ENCODE measurements at places on chromosomes 2 and 18.

DNA sequence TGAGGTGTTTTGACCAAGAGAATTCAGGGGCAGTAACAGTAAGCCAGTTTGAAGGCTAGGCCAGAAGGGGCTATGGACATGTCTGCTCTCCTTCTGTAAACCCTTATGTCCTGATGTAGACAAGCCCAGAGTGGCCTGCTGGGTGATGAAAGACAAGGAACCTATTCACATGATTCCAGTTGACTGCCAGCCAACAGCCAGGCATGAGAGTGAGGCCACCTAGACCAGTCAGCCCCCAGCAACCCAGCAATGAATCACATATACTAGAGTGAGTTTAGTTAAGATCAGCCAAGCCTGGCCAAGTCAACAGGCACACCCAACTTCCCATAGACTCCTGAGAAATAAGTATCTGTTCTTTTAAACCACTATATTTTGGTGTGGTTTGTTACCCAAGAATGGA, 1889.7 kb upstream of the CELF4 start:
- DNase-seq = no peak

- no peak for DNase-seq
These were observed 67.2 kb upstream of the HDAC4 start for GRCh38 chr2:239467956-239468490.

DNA sequence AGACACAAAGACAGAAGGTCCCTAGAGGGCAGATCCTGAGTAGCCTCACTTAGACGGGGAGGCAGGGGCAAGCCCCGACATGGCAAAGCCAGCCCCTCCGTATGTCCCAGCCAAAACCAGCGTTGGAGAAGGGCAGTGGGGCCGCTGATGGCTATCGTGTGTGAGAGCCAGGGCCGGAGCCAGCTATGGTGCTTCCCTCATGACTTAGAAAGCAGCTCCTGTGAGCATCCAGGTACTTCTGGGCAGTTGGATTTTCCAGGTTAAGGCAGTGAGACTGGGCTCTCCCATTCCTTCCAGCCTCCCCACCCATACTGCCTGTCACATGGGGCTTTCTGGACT, 31.2 kb upstream of the ROCK2 start:
- no peak for DNase-seq

GRCh38 chr2:189297446-189297845, 117.9 kb upstream of the COL5A2 start:
- DNase-seq = no peak

DNA sequence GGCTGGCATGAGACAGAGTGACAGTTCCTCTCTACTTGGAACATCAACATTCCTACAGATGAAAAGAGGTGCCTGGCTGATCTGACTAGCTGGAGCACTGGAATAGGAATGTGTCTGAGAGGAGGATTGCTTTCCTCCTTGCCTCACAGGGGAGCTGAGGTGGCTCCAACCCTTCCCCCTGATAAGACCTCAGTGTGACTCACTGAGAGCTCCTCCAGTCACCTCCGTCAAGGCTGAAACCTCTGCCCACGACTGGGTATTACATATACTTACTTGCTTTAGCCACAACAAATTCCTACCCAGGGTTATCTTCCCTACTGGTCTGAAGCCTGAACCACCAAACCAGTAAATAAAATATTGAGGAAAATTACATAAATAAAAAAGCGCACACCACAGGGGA, 342.7 kb upstream of the REG3G start:
- no peak for DNase-seq

GRCh38 chr2:186526281-186526680, 40.2 kb downstream of the ZC3H15 start:
- DNase-seq = no peak

DNA sequence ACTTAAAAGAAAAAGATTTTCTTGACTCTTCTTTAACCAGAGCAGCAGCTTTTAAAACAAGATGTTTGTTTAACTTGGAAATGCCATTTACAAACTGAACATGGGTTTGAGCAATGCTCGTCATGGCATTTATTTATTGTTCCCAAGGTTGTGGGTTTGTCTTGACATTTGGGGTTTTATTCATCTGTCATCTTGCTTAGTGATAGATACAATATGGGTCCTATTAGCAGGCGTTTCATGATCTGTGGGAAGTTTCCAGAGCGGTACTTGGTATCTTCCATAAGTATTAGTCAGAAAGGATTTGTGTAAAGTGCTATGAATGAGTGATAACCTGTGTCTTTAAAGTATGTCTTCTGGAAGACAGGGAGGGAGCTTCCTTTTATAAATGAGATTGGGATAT, 29.9 kb upstream of the MGAT5 start:
- DNase-seq = no peak

GRCh38 chr2:42522035-42522434, 28.3 kb upstream of the KCNG3 start:
- DNase-seq = no peak

GRCh38 chr2:43569921-43570320, 25.9 kb downstream of the THADA start:
- DNase-seq = no peak

DNA sequence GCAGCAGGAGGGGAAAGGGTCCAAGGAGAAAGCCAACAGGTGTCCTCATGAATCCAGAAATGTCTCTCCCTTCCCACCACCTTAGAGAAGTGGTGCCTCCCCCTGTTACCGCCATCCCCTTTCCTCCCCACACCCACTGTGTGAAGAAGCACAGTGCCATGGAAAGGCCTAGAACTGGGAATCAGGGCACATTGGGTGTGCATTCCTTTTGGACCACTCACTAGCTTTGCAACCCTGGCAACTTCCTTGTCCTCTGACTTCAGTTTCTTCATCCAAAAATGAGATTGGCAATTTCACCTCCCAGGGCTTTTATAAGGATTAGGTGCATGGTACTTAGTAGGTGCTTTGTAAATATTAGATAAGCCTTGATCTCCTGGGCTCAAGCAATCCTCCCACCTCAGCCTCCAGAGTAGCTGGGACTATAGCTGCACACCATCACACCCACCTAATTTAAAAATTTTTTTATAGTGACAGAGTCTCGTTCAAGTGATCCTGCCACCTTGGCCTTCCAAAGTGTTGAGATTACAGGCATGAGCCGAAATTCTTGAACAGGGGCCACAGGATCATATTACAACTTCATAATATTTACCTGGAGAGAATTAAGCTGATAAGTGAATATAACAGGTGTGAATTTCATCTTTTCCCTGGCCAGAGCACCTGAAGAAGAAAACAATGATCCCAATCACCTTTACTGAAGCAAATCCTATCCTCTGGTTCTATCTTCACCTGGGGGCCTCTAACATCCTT, 97.9 kb upstream of the TAF1B start:
- no peak for DNase-seq

DNA sequence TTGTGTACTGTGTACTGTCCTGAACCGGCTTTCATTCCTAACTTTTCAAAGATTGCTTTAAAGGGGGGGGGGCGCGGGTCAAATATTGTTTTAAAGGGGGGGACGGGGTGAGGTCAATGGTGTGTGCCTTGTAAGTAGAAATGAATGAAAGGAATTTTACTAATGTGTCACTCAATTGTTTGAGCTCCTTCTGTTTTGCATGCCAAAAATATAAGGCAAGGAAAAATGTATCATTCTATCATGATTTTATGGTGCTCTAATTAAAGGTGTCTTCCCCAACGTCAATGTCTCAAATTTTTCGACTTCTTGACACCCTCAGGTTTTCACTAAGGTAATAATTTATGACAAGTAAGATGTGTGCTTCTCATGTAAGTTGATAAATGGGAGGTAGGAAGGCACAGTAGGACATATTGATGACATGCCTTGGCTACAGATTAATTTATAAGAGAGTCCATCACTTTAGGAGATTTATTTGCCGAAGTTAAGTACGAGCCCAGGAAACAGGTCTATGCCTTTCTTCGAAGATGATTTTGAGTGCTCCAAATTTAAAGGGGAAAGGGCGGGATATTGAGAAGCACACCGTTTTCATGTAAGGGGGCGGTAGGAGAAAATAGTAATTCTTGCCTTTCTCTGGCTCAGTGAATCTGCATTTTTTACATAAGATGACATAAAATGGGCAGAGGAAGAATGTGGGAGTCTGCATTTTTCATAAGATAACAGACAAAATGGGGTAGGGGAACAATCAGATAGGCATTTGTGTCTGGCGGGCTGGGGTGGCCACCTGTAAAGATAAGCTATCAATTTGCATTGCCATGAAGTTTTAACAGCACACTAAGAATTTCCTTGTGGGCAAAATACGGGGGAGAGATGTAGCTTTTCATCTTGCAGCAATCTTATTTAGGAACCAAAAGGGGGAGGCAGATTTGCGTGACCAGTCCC, 1.2 kb upstream of the TRAPPC8 start:
- DNase-seq = no peak

- no peak for DNase-seq
These were observed 8.5 kb downstream of the SPEG start for GRCh38 chr2:219443016-219443696.

DNA sequence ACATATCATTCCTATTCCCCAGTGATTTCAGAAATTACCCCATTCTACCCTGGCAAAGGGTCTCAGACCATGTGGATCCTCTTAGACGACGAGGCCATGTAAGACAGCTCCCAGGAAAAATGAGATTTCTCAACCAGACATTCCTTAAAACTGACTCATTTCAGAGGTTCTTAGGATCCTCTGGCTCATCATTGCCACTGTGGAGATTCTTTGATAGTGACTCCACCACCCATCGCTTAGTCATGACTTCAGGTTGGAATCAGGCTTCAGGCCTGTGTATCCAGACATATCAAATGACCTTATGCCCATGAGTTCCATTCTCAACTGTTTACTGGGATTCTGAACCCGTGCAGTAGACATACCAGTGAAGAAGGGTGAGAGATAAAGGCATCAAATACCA, 245.6 kb upstream of the TCF4 start:
- no peak for DNase-seq

DNA sequence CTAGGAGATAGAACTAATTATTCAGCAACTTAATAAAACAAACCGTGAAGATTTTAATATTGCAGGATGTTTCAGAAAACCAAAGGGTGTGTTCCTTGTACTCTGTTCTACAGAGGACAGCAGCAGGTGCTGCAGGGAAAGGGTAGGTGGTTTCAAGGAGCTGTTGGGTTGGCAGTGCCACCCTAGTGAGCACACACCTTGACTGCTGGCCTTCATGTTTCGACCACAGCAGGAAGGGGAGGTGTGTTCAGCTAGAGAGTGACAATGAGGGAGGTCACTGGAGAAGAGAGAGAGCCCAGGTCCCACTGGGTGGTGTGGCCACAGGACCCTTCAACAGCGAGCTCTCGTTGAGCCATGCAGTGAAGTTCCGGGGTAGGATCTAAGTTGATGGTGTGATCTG, 98.6 kb downstream of the ZNF236 start:
- DNase-seq = no peak

- no peak for DNase-seq
These were observed 1433.8 kb upstream of the SLC39A10 start for GRCh38 chr2:194223218-194223617.

DNA sequence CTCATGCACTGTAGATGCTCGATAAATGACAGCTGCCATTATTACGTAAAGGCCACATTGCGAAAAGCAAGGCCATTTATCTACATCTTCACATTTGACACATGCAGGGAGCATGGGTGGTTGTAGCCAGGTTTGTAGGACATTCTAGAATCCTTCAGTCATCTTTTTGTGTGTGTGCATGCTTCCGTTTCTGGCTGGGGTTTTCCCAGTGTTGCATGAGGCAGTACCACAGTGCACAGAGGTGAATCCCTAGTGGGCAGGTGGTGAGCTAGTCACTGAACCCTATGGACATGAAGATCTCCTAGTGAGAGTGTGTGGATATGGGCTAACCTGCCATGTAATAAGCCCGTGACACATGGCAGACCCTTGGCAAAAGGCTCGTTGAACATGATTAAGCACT, 151.8 kb upstream of the SLC14A2 start:
- no peak for DNase-seq

GRCh38 chr2:118120401-118120780, 32.1 kb downstream of the INSIG2 start:
- no peak for DNase-seq

- no peak for DNase-seq
These were observed 30.8 kb upstream of the HPCAL1 start for GRCh38 chr2:10271946-10272345.

GRCh38 chr2:233153146-233153798, 93.1 kb downstream of the INPP5D start:
- no peak for DNase-seq

GRCh38 chr2:117085256-117085655, 729.2 kb upstream of the DDX18 start:
- DNase-seq = no peak

DNA sequence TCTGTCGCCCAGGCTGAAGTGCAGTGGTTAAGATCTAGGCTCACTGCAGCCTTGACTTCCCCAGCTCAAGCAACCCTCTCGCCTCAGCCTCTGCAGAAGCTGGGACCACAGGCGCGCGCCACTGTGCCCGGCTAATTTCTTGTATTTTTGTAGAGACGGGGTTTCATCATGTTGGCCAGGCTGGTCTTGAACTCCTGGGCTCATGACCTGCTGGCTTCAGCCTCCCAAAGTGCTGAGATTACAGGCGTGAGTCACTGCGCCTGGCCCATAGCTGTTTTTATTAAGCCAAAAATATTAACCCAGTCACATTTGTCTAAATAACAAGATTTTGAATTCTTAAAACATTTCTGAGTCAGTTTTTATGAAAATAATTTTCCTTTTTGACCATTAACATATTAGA, 6.3 kb upstream of the SFT2D3 start:
- DNase-seq = no peak

DNA sequence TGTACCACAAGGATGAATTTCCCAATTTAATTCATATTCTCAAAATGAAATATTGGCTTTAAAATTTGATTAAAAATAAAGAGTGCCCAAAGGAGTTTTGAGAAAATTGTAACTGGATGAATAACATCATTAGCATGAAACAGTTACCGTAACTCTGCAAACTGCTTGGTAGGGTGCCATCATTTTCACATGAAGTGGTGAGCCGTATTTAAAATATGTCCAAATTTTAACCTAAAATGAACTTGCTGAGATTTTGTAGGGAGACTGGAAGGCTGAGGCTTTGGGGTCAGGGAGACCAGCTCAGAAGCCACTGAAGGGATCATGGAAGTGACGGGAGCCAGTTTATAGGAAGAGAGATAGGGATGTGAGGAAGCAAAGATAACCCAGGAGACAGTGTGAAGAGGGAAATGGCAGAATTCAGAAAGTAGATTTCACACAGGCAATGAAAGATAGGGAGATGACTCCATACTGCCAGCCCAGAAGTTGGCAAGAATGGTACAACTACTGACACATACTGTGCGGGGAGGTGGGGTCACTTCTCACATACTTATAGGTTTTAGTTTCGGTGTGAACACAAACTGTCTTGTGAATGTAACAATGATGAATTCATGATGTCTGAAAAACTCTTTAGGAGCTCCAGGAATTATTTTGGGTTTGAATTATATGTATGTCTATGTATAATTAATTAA, 53.8 kb downstream of the EFEMP1 start:
- no peak for DNase-seq

DNA sequence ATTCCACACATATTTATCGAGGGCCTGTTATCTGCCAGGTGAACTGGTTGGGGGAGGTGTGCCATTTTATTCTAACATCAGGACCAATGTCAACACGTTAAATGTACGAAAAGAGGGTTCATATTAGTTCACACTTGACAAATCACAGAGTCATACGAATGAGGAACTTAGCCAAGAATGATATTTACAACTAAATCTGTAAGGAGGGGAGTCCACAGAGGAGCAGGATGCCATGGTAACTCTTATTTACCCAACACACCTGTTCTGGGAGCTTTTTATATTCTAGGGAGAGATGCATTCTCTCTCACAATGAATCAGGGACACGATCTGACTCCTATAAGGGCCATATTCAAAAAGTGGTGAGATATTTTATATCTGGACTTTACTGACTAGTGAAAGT, 144.1 kb downstream of the CDC42EP3 start:
- no peak for DNase-seq

- DNase-seq = peak; percentile 48
These were observed 31.5 kb downstream of the TRABD2A start for GRCh38 chr2:84849271-84849952.

All from activated gamma-delta T cell treated with Interleukin-2 at 50 U/mL for 16 hours (primary cell).